ENCODE measurements at places on chromosomes 6 and 20. TPM values are rescaled to one million over a fixed set of nuclear protein-coding genes. Genes with fewer than 3 reads are reported as not detected.
A peak's percentile ranks its signal among the peaks of the same experiment; 100 is the strongest.

PROKR2 gene
- total RNA-seq = not detected

PCIF1 gene
- 44.2 TPM for total RNA-seq

LTA gene
- total RNA-seq = 37.2 TPM

CLPSL2 gene
- total RNA-seq = not detected

FOXF2 gene
- total RNA-seq = not detected

TMEM170B gene
- total RNA-seq = 0.48 TPM

GRCh38 chr6:125746731-125747588 is 2.5 kb upstream of the HEY2 start:
- peak; percentile 71 for DNase-seq

- DNase-seq = no peak
These were observed 69.3 kb upstream of the SLCO4A1 start for GRCh38 chr20:62572980-62573379.

DNA sequence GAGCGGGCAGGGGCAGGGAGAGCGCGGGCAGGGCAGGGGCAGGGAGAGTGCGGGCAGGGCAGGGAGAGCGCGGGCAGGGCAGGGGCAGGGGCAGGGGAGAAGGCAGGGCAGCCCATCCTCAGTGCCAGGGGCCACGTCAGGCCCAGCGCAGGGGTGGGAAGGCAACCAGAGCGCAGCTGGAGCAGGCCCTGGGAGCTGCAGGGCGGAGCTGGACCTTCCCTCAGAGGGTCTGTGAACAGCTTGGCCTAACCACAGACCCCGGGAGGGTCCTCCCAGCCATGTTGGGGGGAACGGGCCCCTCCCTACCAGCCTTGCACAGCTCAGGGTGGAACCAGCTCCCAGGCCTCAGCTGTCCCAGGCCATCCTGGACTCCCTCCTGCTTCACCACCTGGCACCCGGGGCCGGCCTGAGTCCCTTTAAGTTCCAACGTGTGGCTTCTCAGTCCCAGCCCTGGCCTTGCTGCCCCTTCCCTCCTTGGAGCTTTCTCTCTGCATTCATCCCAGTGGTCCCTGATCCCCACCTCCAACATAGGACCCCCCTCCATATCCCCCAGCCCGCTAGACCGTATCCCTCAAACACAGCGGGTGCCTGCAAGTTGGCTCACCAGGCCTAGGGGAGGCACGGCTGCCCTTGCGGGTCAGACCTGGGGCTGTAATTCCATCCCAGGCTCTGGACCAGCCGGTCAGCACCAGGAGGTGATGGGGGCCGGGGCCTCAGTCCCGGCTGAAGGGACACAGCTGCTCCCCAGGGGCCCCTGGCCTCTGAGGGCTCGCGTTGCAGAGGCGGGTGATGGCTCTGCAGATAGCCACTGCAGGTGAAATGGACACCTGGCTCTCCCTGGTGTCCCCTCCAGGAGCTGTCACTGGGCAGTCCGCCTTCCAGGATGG is 5.6 kb upstream of the ZBTB46 start:
- DNase-seq = no peak

GRCh38 chr6:47483516-47483852 is 5.9 kb downstream of the CD2AP start:
- DNase-seq = no peak

DNA sequence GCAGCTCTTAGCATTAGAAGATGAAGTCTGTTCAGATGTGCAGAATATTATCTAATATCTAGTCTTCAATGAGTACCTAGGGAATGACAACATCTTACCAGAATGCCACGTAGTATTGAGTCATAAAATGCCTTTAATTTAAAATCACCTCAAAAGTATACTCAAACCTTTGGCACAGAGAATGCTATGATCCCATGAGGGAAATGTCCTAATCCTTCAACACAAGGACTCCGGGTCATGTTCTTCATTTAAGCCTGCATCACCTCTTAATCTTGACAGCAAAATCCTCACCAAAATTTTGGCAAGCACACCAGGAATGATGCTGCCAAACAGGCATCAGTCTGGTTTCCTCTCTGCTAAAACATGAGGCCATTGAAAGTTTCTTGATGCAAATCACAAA is 23.6 kb upstream of the MARCKS start:
- DNase-seq = no peak

DNA sequence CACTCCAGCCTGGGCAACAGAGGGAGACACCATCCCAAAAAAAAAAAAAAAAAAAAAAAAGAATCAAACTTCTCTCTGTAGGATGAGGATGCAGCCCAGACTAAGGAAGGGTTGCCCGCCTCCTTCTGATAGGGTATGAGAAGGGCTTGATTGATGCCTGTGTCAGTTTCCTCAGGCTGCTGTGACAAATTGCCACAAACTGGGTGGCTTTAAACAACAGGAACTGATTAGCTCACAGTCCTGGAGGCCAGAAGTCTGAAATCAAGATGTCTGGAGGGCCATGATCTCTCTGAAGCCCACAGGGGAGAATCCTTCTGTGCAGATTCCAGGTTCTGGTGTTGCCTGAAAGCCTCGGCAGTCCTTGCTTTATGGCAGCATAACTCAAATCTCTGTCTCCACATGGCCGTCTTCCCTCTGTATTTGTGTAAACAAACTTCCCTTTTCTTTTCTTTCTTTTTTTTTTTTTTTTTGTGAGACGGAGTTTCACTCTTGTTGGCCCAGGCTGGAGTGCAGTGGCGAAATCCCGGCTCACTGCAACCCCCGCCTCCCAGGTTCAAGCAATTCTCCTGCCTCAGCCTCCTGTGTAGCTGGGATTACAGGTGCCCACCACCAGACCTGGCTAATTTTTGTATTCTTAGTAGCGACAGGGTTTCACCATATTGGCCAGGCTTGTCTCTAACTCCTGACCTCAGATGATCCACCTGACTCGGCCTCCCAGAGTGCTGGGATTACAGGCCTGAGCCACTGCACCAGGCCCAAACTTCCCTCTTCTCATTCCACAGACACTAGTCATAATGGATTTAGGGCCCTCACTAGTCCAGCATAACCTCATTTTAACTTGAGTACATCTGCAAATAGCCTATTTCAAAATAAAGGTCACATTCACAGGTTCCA is 11.2 kb upstream of the CDK19 start:
- no peak for DNase-seq

GRCh38 chr6:52969359-52969758 is 25.7 kb downstream of the GSTA4 start:
- no peak for DNase-seq

- DNase-seq = no peak
These were observed 103.2 kb upstream of the SSTR4 start for GRCh38 chr20:22931653-22932608.
